Upper lobe of left lung (tissue), 6 donors: ENCODE measurements at places on chromosomes 2 and 18. TPM values are rescaled to one million over a fixed set of nuclear protein-coding genes. Genes with fewer than 3 reads are reported as not detected.
A peak's percentile ranks its signal among the peaks of the same experiment; 100 is the strongest.

- no peaks in the 10 kb centered on the region for H3K27me3 ChIP-seq
- H3K27ac ChIP-seq = no peak overlapping the region
- H3K4me1 ChIP-seq = peaks cover 33% of the 10 kb centered on the region
Observed at GRCh38 chr2:55025082-55025481, 25.2 kb downstream of the RTN4 start.

- no peaks in the 10 kb centered on the region for H3K27me3 ChIP-seq
- H3K27ac ChIP-seq = no peak overlapping the region
- H3K4me1 ChIP-seq = peaks cover 4% of the 10 kb centered on the region
- H3K36me3 ChIP-seq = no peaks in the 10 kb centered on the region
- no peak for DNase-seq
Observed at GRCh38 chr2:112883669-112884068, 27.3 kb upstream of the IL37 start.

DNA sequence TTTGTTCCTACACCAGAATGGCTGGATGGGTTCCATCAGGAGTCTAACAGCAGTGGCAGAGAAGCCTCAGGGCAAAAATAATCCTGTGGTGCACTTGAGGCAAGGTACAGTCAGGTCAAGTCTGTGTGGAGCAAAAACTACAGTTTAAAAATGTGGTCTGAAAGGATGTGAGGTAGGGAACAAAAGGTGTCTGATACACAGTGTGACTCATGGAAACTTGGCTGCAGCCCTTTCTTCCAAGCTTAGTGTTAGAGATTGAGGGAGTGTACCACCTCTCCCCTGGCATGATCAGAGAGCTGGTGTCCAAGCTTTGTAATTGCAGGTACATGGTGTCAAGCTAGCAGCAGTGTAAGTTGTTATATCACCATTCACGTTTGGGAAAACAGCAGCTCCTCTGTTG, 8.9 kb downstream of the ANKAR start:
- no peak overlapping the region for H3K4me3 ChIP-seq
- no peaks in the 10 kb centered on the region for H3K27me3 ChIP-seq

GRCh38 chr18:31825772-31826171, 65.1 kb upstream of the SLC25A52 start:
- no peaks in the 10 kb centered on the region for H3K4me1 ChIP-seq
- DNase-seq = no peak
- H3K4me3 ChIP-seq = no peak overlapping the region
- no peak overlapping the region for H3K27ac ChIP-seq
- peaks cover 3% of the 10 kb centered on the region for H3K36me3 ChIP-seq

GRCh38 chr2:237348281-237348865, 65.6 kb downstream of the COL6A3 start:
- no peak for DNase-seq
- H3K27me3 ChIP-seq = no peaks in the 10 kb centered on the region
- H3K4me1 ChIP-seq = no peaks in the 10 kb centered on the region
- no peak overlapping the region for H3K27ac ChIP-seq
- no peaks in the 10 kb centered on the region for H3K36me3 ChIP-seq
- no peak overlapping the region for H3K4me3 ChIP-seq

DNA sequence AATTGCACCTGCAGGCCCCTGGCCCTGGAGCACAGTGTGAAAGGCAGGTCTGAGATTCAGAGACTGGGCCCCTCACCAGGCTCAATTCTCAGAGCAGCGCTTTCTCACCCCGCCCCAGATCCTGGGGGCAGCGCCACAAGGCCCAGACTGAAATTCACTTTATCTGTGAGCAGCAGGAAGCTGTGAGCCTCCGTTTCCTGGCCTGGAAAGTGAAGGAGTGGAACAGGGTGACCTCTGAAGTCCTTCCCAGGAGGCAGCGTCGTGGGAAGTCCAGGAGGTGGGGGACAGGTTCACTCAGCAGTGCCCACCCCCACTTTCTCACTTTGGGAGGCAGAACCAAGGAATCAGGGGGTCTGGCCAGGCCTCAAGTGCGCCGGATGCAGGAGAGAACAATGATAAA, 235.4 kb downstream of the NDUFA10 start:
- H3K27ac ChIP-seq = no peak overlapping the region
- H3K27me3 ChIP-seq = no peaks in the 10 kb centered on the region
- no peaks in the 10 kb centered on the region for H3K4me1 ChIP-seq
- H3K36me3 ChIP-seq = no peaks in the 10 kb centered on the region
- no peak overlapping the region for H3K4me3 ChIP-seq
- DNase-seq = peak; percentile 8

The FAM168B gene
- 66.3 TPM for total RNA-seq

- peak overlapping the region; percentile 86 for H3K27ac ChIP-seq
- peaks cover 65% of the 10 kb centered on the region for H3K4me1 ChIP-seq
- DNase-seq = no peak
- H3K4me3 ChIP-seq = no peak overlapping the region
- H3K36me3 ChIP-seq = no peaks in the 10 kb centered on the region
- H3K27me3 ChIP-seq = no peaks in the 10 kb centered on the region
Observed at GRCh38 chr2:197207106-197207505, 103.5 kb downstream of the ANKRD44 start.

DNA sequence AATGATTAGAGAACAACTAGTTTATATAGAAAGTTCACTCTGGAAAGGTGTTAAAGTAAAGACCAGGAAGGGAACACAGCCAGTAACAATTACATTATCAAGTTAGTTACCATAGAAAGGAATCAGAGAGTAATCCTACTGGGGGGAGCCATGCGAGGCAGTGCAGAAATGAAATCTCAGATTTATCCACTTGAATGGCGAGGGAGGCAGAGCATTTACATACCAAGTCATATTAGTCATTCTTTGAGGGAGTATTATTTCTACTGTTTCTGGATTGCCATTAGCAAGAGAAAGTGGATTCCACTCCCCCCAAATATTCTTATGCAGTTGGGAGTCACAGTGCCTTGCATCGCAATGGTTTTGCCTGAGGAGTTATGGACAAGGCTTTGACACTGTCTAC, 472.7 kb upstream of the TRIB2 start:
- DNase-seq = no peak
- H3K36me3 ChIP-seq = no peaks in the 10 kb centered on the region
- H3K4me3 ChIP-seq = no peak overlapping the region
- no peaks in the 10 kb centered on the region for H3K4me1 ChIP-seq
- H3K27me3 ChIP-seq = no peaks in the 10 kb centered on the region
- H3K27ac ChIP-seq = no peak overlapping the region

The TOGARAM2 gene
- total RNA-seq = 24.5 TPM

The ACMSD gene
- total RNA-seq = not detected

The CTAGE1 gene
- not detected for total RNA-seq

GRCh38 chr2:152505495-152505906, 170.5 kb downstream of the FMNL2 start:
- DNase-seq = no peak
- no peaks in the 10 kb centered on the region for H3K36me3 ChIP-seq
- H3K4me1 ChIP-seq = no peaks in the 10 kb centered on the region
- no peak overlapping the region for H3K4me3 ChIP-seq

The PAX3 gene
- total RNA-seq = not detected

The EML6 gene
- total RNA-seq = 7.3 TPM
